ENCODE measurements at places on chromosomes 12 and 14.

GRCh38 chr12:75558287-75558686, 46.9 kb upstream of the KRR1 start:
- no peak for DNase-seq

GRCh38 chr12:56749359-56749758, 2.8 kb downstream of the PRIM1 start:
- no peak for DNase-seq

- no peak for DNase-seq
Observed at GRCh38 chr14:94034886-94035285, 8.7 kb downstream of the OTUB2 start.

GRCh38 chr12:118059341-118060191, 1.4 kb downstream of the WSB2 start:
- DNase-seq = peak; percentile 76

GRCh38 chr14:99163446-99163845, 108.6 kb downstream of the BCL11B start:
- no peak for DNase-seq

DNA sequence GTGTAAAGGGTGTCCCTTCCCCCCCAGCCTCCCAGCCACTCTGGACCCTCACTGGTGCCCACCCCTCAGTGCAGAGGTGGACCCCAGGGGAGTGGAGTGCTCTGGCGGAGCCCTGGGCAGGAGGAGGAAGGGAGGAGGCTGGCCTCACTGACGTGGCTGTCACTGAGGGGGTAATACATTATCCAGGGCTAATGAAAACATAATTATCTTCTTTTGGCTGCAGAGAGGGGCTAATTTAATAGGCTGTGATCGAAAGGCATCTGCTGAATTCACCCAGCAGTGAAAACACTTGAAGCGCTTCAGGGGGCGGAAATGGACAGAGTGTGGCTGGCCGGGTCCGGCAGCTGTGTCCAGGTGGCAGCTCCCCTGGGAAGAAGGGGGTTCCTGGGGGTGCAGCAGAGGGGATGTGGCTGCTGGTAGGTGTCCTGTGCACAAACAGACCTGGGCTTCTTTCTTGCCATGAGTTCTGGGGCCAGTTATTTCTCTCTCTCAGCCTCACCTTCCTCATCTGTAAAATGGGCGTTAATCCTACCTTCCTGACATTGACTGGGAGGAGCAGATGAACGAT, 3.7 kb upstream of the NOS1 start:
- DNase-seq = no peak

DNA sequence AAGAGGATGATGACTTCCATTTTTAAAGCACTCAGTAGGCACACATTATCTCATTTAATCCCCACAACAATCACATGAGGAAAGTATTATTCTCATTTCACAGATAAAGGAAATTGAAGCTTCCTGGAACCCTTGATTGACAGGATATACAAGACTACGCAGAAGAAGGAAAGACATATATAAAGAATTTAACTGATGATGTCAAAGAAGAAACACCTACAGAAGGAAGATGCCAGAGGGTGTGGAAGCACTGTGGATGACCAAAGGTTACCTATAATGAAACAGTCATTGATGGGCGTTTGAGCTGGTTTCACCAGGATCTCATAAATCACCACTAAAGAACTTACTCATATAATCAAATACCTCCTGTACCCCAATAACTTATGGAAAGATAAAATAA, 197.4 kb downstream of the SLC25A21 start:
- DNase-seq = no peak

All from fibroblast of skin of back (primary cell).